ENCODE measurements at places on chromosomes 3 and 15. TPM values are rescaled to one million over a fixed set of nuclear protein-coding genes. Genes with fewer than 3 reads are reported as not detected.

The SERPINI2 gene
- not detected for total RNA-seq

The TRH gene
- total RNA-seq: not detected

The TRIM42 gene
- not detected for total RNA-seq

The CRABP1 gene
- 0.96 TPM for total RNA-seq

The HTR3E gene
- not detected for total RNA-seq

The CCDC54 gene
- not detected for total RNA-seq

The RPP25 gene
- total RNA-seq: 6.2 TPM

The GOLGA8G gene
- total RNA-seq: not detected

The POPDC2 gene
- total RNA-seq: 1.7 TPM

The GP5 gene
- 0.39 TPM for total RNA-seq

The KCNAB1 gene
- total RNA-seq: not detected

The SPSB4 gene
- not detected for total RNA-seq

The CAMP gene
- total RNA-seq: not detected

The CFAP20DC gene
- total RNA-seq: 3.5 TPM

The WNT7A gene
- total RNA-seq: 0.39 TPM

The CLRN1 gene
- not detected for total RNA-seq

The THBS1 gene
- total RNA-seq: 0.23 TPM

The SLC2A2 gene
- not detected for total RNA-seq

The IMPG2 gene
- total RNA-seq: 0.14 TPM

The ARNT2 gene
- total RNA-seq: 0.05 TPM

The VPS8 gene
- 33.9 TPM for total RNA-seq

The SAMD7 gene
- total RNA-seq: not detected

The TMOD2 gene
- total RNA-seq: 5.4 TPM

The CALML4 gene
- total RNA-seq: 9.2 TPM

The CHRD gene
- total RNA-seq: not detected

The DPPA4 gene
- total RNA-seq: 1.5 TPM

The LMAN1L gene
- total RNA-seq: not detected

The FEZF2 gene
- total RNA-seq: not detected

The SEMA3G gene
- not detected for total RNA-seq

The GOLGA8J gene
- not detected for total RNA-seq

The STRA6 gene
- total RNA-seq: not detected

The FGF12 gene
- total RNA-seq: not detected

The SLC22A14 gene
- not detected for total RNA-seq

The CSPG4 gene
- total RNA-seq: not detected

The RPUSD3 gene
- 79.2 TPM for total RNA-seq

The PLXNA1 gene
- 8.8 TPM for total RNA-seq

The SLC6A11 gene
- not detected for total RNA-seq

The CLDN16 gene
- total RNA-seq: not detected

Data from activated CD4-positive, alpha-beta T cell treated with anti-CD3 and anti-CD28 coated beads for 36 hours (primary cell).